NCI-H774 (cell line): ENCODE measurements at places on chromosomes 7 and 10.

DNA sequence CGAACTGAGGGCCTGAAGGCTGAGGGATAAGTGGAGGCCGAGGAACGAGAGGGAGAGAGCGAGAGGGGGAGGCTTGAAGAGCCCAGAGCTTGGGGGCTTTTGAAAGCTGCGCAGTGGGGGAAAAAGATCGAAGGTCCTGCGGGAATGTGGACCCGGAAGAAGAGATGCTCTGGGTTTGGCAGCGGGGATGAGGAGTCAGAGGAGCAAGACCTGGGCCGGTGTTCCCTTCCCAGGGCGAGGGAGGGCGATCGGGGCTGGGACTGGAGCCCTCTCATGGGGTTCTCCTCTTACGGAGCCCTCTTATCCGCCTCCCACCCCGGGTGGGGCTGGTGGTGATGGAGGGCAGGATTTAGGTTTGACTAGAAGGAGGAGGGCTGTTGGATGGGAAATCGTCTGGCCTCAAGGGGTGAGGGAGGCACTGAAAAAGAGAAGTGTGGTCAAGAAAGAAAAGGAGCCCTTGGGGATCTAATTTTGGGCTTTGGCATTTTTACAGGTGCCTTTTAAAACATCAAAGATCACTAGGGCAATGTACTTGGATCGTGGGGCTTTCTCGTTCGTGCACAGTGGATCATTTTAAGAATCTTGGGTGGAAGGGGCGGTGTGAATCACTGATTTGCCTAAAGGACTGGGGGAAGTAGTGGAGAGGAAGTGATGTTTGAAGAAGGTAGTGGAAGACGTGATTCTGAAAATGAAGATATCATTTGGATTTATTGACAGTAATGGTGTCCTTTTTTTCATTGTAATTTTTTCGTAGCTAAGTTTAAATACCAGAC is 637 bp downstream of the SAMD8 start:
- no peak for DNase-seq

DNA sequence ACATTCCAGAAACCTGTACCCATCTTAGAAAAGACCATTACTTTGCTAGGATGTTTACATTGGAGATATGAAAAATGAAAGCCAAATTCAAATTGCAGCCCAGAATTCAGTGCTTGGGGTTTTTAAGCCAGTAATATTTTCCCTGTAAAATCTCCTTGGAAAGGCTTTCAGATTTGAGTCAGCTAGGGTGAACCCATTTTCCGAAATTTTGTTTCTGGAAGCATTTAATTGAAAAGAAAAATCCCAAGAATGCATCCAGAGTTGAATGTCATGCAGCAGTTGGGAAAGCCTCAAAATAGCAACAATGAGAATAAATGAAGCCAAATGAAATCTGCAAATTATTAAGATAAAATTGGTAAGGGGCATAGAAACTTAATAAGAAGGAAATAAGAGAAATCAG is 106.4 kb downstream of the BMPER start:
- DNase-seq, result no peak

GRCh38 chr7:30708983-30709382 is 26.7 kb upstream of the CRHR2 start:
- DNase-seq, result no peak

- DNase-seq, result no peak
These were observed 897.1 kb downstream of the GATA3 start for GRCh38 chr10:8951440-8952089.

DNA sequence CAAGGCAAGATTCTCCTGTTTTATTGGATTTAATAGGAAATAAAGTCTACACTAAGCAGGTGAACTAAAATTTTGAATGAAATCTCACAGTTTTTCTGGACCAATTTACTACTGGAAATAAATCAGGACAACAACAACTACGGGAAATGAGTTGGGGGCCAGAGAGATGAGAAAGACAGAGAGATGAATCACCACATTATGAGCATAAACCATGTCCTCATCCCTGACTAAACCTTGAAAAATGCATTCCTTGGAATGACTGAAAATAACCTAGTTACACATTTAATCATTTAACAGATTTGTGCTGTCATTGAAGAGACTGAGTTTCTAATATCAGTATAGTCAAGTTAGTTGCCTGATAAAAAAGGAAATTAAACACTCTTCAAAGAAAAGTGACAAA is 608.4 kb upstream of the KCND2 start:
- no peak for DNase-seq

- no peak for DNase-seq
These were observed 298.3 kb upstream of the FZD8 start for GRCh38 chr10:35940141-35941041.

GRCh38 chr10:29199941-29200679 is 88.8 kb upstream of the LYZL1 start:
- DNase-seq, result no peak

DNA sequence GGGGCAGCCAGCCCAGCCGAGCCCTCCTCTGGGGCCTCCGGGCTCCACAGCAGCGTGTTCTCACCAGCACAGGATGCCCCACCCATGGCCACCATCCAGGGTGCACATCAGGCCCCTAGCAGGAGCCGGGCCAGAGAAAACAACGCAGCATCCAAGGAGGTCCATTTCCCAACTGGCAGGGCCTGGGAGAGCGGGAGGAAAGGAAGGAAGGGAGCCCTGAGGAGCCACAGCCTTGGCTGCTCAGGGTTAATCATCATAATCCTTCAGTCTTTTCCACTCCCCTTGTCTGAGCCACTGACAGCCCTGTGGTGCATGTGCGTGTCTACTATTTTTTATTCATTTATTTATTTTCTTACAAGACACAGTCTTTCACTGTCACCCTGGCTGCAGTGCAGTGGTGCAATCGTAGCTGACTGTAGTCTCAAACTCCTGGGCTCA is 3.6 kb downstream of the PLAC9 start:
- no peak for DNase-seq

- DNase-seq, result no peak
These were observed 34.2 kb downstream of the SEMA3C start for GRCh38 chr7:80884511-80885195.

- DNase-seq, result no peak
These were observed 879.1 kb upstream of the C7orf33 start for GRCh38 chr7:147711447-147711846.

DNA sequence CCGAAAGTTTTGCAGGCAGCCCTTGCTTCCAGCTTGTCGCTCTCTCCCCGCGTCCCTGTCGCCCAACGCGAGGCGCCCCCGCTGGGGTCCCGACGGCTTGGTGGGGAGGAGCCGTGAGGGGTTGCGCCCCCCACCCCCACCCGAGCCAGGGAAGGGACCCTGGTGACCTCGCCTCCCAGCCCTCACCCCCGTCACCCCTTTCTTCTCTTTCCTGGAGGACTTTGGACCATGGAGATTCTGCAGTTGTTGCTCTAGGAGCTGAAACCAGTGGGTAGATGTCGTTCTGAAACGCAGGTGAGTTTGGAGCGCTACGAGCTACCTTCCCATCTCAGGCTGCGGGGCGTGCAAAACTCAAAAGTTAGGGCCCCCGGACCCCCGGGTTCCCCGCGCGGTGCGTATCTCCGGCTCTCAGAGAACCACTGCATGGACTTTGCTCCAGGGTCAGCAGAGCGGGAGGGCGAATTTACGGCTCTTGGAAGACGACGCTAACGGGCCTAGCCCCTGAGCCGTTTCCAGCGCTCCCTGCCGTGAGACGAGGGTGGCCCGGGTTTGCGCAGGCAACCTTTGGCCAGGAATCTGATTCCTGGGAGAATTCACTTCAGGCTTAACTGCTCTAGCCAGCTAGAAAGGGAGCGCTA is 684 bp upstream of the ATXN7L1 start:
- no peak for DNase-seq

DNA sequence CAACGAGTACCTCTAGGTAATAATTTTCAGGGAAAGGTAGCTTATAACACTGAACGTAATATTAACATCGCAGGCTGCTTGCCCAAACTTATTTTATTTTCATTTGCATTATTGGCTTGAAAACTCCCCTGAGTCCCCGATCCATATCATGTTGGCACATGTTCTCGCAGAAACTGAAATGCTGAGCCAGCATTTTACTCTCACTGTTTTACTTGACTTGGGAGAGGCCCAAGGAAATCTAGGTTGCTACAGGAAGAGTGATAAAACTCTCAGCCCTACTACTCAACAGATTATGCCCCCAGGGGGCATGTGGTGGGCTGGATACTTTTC is 183.5 kb upstream of the HABP2 start:
- no peak for DNase-seq

DNA sequence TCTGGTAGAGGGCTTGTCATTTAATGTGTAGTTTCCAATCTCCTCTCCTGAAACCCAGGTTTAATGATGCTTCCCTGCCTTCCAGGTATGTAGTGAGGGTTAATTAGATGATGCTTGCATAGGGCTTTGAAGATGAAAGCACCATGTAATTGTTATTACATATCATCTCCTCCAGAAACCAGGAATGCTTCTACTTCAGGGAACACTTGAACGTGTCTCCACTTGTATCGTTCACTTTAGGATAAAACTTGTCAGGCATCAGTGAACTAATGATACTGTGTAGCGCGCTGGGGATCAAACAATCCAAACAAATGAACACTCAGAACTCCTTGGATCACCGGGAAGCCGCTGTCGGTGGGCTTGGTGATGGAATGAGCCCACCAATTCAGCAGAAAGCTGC is 260.9 kb upstream of the FZD8 start:
- DNase-seq, result no peak

DNA sequence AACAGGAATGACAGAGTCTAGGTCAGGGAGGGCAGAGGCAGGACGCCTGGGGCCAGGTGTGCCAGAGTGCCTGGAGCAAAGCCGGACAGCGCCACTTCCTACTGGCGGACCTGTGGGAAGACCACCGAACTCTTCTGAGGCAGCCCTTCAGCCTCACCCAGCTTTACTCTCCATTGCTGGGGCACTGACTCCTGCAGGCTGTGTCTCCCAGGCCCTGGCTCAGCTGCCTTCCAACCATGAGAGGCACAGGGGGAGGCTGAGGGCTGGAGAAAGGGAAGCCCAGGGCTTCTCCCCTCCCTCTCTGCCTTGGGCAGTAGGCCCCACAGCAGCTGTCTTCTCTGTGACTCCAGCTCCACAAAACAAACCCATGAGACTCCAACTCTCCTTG is 139.6 kb upstream of the UNC5B start:
- no peak for DNase-seq

DNA sequence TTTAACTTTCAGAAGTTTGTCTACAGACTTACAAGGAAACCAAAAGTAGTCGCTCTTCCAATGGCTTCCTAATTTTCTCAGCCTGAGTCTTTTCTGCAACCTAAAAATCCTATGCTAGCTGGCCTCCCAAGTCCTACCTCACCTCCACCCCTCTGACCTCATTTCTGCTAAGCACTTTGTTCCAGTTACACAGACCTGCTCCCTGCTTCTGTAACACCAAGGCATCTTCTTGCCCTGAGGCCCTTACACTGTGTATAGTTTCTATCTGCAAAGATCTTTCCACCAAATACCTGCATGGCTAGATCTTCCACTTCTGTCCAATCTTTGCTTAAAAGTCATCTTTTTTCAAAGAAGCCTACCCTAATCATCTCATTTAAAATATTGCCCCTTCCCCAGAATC is 1.9 kb upstream of the SNX13 start:
- DNase-seq, result no peak

DNA sequence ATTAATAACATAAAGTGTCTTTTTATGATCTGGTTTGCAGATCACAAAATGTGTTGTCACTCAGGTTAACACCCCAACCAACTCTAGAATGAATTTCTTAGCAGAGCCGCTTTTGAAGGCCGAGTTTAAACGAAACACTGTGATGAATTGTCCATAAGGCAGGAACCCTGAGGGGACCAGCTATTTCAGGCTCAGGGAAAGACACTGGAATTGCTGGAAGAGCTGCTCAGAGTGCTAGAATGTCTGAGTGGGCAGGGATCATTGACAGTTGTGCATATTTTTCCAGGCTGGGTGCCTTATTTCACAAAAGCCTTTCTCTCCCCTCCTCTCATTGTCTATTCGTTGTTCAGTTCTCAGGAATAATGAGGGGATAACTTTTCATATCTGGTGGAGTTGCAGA is 68.7 kb upstream of the PRKG1 start:
- no peak for DNase-seq

DNA sequence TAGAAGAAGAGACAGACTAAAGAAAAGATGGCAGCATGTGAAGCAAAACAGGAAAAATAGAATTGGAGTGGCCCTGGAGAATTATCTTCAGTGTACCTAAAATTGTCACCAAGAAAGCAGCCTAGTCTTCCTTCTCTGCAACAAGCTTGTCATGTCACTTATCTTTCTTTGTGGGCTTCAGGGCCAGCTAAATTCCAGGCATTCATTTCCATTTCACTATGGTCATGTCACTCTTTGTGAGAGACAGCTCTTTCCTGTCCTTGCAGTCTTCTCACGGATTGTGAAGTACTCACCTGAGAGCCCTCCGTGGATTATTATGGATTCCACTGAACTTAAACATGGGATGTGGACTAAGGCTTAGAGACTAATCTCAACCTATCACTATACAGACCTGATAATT is 9.0 kb upstream of the HKDC1 start:
- DNase-seq, result no peak

DNA sequence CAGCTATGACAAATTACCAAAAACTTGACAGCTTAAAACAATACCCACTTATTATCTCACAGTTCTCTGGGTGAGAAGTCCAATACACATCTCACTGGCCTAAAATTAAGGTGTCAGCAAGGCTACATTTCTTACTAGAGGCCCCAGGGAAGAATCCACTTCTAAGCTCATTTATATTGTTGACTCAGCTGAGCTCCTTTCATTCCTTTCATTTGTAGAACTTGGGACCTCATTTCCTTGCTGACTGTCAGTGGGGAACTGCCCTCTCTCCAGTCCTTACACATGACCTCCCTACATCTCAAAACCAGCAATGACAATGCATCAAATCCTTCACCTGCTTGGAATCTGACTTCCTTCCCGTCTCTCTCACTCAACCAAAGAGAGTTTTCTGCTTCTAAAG is 240.3 kb downstream of the IPMK start:
- no peak for DNase-seq

DNA sequence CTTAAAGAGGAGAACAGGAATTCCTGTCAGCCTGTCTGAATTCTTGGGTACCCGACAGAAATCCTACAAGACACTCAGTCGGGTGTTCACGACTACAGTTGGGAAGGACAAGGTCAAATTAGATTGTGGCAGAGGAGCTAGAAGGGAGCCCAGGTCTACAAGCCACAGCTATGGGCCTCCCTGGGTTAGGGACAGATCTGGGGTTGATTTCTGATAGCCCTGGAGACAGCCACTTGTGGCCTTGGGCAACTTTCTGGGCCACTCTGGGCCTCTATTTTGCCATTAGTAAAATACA is 39.7 kb upstream of the ANTXRL start:
- DNase-seq, result no peak
